ENCODE measurements at places on chromosomes 6 and 20. TPM values are rescaled to one million over a fixed set of nuclear protein-coding genes. Genes with fewer than 3 reads are reported as not detected.
A peak's percentile ranks its signal among the peaks of the same experiment; 100 is the strongest.

- DNase-seq = no peak
Observed at GRCh38 chr20:42461291-42461690, 728.4 kb downstream of the PTPRT start.

Gene CCN6
- polyA plus RNA-seq = 0.16 TPM

GRCh38 chr6:134605034-134605433, 287.1 kb upstream of the SGK1 start:
- no peak for DNase-seq

- no peak for DNase-seq
Observed at GRCh38 chr6:46505693-46506512, 14.7 kb upstream of the RCAN2 start.

Gene ARHGAP18
- polyA plus RNA-seq = 13.9 TPM

Gene CRIP3
- 1.1 TPM for polyA plus RNA-seq

DNA sequence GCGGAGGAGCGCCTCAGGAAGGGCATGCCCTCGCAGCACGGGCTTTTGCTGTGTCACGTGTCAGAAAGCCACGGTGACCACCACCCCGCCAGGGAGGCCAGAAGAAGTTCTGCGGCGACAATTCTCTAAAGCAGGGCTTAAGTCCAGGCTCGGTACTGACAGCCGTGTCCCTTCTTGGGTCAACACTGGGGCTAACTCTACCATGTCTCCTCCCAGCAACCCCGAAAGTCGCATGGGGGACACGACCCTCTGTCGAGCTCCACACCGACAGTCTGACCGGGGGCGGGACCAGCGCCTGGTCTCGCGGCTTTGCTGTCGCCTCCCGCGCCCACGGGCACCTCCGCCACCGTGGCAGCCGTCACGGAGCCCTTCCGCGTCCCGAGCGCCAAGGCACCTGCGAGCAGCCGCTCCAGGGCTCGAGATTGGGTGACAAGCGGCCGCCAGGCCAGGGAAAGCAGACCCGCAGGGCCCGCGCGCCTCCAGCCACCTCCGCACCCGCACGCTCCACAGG, 534 bp downstream of the NANP start:
- peak; percentile 46 for DNase-seq

DNA sequence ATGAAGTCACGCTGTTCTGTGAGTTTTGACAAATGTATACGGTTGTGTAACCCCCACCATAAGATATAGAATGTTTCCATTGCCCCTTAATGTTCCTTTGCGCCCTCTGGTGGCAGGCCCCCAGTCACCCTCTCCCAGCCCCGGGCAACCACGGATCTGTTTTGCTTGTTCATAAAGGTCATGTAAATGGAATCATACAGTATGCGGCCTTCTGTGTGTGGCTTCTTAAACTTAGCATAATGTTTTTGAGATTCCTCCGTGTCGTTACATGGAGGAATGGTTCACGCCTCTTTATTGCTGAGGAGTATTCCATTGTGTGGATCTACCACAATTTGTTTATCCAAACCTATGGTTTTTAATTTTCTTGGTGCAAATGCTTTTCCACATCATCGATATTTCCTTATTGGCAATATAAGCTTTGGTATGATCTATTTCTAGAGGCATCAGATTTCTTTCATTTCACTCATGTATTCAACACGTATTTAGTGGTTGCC, 28.4 kb downstream of the LYRM2 start:
- peak; percentile 7 for DNase-seq

GRCh38 chr6:118511930-118512715, 36.0 kb upstream of the PLN start:
- no peak for DNase-seq

- no peak for DNase-seq
Observed at GRCh38 chr20:31836853-31837608, 8.4 kb downstream of the FOXS1 start.

Gene OPRM1
- not detected for polyA plus RNA-seq

- DNase-seq = no peak
Observed at GRCh38 chr20:6819599-6819998, 52.1 kb downstream of the BMP2 start.

Gene OR12D3
- polyA plus RNA-seq = not detected

- no peak for DNase-seq
Observed at GRCh38 chr6:170095273-170095981, 195.5 kb downstream of the DLL1 start.

DNA sequence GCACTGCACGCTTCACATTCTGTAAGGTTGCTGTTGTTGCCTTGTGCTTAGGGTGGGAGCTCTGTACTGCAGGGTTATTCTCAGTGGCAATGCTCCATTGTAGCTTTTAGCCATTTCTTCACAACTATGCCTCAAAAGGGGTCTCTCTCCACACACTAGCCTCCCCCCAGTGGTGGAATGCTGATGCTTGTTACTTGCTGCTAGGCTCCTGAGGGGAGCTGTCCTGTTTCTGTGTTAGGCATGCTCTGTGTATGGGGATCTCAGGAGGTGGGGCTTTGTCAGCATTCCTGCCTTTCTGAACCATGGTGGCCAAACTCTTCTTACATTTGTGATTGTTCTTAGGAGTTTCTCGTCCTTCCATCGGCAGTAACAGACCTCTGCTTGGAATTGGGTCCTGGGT, 18.8 kb downstream of the TMEM170B start:
- no peak for DNase-seq
